Hematopoietic multipotent progenitor cell (in vitro differentiated cells): ENCODE measurements at places on chromosomes 11 and 22.

- no peak for DNase-seq
These were observed 98.2 kb downstream of the NTM start for GRCh38 chr11:131468565-131468964.

GRCh38 chr22:31530823-31531195, 34.5 kb downstream of the SFI1 start:
- no peak for DNase-seq

- DNase-seq: no peak
These were observed 8.4 kb downstream of the TSPAN32 start for GRCh38 chr11:2310073-2310785.

GRCh38 chr11:45298718-45299117, 12.6 kb upstream of the SYT13 start:
- no peak for DNase-seq

- DNase-seq: no peak
These were observed 125.8 kb downstream of the DDX10 start for GRCh38 chr11:108790501-108791299.

GRCh38 chr11:66365711-66366619, 5.6 kb downstream of the SLC29A2 start:
- no peak for DNase-seq

DNA sequence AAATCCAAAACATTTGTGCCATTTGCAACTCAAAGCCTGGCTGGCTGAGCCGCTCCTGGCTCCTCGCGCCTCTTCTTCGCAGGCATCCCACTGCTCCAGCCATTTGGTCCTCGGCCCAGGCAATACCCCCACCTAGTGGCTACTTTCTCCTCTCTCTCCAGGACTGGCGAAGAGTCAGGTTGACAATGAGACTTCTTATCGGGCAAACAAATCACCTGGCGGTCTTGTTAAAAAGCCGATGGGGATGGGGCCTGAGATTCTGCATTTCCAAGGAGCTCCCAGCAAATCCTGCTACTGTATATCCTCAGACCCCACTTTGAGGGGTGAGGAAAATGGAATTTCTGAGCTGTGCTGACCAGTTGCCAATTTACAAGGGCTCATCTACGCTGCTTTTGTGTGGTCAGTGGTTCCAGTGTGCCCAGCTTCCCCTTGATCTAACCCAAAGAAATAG, 89.0 kb downstream of the ISX start:
- peak; percentile 21 for DNase-seq

DNA sequence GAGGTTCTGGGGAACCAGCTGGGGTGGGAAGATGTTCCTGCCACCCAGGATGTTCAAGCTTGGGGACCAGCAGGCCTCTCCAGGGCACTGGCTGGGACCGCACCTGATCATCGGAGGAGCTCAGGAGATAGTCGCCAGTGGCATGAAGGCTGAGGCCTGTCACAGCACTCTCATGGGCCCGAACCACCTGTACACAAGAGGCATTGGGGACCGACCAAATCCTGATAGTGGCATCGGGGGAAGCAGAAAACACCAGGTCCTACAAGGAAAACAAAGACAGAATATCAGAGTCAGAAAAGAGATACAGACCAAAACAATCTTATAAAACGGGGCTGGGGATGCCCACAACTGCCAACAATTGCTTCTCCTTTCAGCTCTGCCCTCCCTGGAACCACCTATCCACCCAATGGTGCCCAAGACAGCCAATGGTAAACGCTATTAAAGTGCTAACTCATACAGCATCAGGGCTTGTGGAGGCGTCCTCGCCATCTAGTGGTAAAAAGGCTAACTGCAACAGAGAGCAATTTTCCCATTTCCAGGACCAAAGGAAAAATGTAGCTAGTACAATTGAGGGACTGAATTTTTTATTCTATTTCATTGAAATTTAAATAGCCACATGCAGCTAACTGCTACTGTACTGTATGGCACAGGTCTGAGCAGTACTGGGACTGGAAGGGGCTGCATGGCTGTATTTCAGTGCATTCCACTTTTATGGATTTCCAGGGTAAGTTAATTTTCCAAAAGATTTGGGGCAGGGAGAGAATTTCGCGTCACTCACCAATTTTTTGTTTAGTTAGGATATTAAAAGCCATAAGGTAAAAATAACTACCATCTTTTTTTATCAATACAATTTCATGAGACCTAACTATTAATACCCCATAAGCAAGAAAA, 7.1 kb downstream of the PRPF19 start:
- no peak for DNase-seq

DNA sequence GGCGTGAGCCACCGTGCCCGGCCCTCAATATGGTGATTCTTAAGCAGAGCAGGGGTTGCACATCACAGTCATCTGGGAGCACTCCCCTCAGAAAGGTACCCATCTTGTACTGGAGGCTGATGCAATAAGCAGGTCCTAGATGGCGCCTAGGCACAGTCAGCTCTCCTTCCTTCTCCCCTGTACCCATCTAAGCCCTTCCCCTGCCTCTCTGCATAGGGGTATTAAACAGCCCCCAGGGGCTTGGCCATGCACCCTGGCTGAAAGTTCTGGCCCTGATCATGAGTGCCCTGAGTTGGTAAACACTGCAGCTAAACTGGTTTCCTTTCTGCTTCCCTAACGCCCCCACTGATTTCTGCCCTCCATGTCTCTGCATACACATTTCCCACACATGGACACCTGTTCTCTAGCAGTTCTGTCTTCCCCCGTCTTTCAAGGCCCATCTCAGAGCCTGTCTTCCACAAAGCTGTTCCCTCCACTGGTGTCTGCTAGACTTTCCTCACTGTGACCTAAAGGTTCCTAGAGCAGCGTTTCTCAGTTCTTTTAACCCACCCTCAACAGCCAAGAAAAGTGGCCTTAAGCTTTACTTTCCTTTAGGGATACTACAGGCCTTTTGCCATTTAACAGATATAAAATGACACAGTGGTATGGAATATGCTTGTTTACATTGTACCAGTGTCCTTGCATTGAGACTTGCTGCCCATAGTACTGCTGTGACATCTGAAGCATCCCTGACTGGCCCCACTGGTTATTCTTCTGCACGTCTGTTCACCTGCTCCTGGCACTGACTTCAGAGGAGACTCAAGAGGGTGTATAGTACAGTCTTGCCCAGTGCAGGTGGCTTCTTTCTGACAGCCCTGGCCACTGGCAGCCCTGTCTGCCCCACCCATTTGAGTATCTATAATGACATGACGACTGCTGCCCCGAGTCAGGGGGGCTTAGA, 15.6 kb downstream of the UBE2L3 start:
- DNase-seq: no peak

DNA sequence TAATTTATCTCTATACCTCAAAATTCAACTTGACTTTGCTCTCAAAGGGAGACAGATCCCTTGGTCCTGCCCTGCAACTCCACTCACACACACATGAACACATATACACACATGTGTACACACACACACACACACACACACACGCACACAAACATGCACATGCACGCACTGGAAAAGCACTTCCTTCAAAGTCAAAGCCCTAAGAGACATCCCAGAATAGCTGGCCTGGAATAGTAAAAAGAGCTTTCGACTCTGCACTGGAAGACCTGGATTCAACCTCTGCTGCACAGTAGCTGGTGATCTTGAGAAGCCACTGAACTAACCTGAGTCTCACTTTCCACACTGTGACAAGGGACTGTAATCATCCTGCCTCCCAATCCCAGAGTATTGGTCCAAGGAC, 26.8 kb downstream of the TENM4 start:
- no peak for DNase-seq

- DNase-seq: no peak
These were observed 205.6 kb downstream of the DDX10 start for GRCh38 chr11:108870373-108871020.

DNA sequence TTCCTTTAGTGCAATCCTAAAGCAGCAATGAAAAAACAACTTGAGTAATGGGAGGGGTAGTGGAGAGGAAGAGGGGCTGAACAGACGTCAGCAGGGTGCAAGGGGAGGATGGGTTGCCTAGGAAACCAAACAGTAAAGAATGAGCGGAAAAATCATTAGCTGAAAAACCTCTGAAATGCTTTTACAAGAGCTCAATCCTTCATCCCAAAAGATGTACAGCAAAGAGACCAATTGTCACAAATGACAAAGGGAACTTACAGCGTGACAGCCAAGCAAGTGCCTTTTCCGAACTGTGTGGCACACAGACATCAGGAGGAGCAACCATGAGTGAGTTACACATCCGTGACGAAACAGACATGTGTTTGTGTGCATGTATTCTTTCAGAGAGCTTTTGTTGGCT, 104.6 kb downstream of the SIK3 start:
- DNase-seq: peak; percentile 63

DNA sequence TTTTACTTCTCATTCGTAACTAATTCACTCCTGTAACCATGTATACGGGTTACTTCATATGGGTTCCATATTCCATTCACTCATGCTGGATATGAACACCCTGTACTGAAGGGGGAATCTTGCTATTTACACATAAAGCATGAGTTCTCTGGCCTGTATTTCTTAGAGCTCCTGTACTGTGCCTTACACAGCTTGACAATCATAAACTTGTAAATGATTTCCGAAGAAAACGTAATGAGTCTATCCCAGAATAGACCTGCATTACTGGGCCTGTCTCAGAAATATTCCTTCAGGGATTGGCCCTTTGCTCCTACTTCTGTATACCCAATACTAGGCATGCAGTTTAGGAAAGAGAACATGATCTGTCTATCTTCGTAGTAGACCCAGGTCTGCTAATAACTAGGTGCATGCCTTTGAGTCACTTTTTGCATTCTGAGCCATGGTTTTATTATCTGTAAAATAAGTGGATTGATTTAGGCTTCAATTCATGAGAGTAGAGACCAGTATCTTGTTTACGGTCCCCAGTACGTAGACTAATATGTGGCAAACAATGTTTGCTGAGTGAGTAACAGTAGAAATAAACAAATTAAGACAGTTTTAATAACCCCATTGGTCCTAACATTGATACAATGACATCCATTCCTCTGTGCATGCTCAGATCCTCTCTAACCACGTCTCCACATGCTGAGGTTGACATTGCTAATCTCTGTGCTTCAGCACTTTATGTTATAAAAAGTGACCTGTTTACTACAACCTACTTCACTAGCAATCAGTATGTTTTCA, 1.2 kb downstream of the CCDC34 start:
- DNase-seq: no peak

DNA sequence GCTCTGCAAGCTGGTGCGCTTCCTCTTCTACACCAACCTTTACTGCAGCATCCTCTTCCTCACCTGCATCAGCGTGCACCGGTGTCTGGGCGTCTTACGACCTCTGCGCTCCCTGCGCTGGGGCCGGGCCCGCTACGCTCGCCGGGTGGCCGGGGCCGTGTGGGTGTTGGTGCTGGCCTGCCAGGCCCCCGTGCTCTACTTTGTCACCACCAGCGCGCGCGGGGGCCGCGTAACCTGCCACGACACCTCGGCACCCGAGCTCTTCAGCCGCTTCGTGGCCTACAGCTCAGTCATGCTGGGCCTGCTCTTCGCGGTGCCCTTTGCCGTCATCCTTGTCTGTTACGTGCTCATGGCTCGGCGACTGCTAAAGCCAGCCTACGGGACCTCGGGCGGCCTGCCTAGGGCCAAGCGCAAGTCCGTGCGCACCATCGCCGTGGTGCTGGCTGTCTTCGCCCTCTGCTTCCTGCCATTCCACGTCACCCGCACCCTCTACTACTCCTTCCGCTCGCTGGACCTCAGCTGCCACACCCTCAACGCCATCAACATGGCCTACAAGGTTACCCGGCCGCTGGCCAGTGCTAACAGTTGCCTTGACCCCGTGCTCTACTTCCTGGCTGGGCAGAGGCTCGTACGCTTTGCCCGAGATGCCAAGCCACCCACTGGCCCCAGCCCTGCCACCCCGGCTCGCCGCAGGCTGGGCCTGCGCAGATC, 16.5 kb downstream of the P2RY2 start:
- DNase-seq: no peak

GRCh38 chr11:73716153-73717056, 44.5 kb downstream of the RAB6A start:
- no peak for DNase-seq

DNA sequence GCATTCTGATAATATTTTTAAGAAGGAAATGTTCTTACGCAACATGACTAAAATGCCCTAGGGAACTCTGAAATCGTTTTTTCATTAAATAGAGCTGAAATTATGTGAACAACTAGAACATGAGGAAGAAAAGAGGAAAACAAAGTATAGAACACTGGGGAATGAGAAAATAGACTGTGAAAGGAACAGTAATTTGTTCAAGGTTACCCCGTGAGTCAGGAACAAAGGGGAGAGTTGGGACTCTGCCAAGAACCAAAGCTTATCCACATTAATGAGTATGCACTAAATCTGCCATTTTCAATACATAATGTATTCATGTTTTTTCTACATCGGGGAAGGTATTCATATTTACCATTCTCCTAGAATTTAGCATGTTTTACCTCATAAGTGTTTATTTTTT, 961.8 kb upstream of the CCDC90B start:
- no peak for DNase-seq

- no peak for DNase-seq
These were observed 20.6 kb upstream of the RPS13 start for GRCh38 chr11:17098038-17098437.
